ENCODE measurements at places on chromosomes 5 and 9.

- DNase-seq: no peak
These were observed 53.8 kb downstream of the CAST start for GRCh38 chr5:96716007-96716406.

GRCh38 chr5:8123559-8123958 is 254.6 kb downstream of the MTRR start:
- no peak for DNase-seq

GRCh38 chr9:128120061-128120740 is 7.3 kb downstream of the PTGES2 start:
- DNase-seq: no peak

GRCh38 chr5:134550271-134551214 is 25.1 kb downstream of the JADE2 start:
- no peak for DNase-seq

DNA sequence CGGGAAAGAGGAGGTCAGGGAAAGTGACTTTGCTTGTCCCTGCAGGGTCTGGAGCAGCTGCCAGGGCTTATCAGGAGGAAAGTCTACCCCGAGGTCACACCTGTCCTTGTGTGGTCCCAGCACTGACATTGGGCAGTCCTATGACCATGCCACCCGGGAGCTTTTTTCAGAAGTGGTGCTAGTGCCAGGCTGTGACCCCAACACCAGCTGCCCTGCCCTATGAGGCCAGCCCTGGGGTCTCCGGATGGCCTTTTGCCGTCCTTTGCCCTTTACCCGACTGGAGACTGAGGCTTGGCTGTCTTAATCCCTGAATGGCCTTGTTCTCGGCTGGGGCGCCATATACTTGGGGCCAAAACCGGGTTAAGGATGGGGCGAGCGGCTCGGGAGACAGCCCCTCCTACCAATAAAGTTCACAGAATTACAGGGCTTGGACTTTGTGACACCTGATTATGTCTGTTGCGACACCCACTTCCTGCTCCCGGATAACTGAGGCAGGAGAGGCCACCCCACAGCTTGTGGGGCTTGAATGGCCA is 22.2 kb upstream of the SLC9A3 start:
- DNase-seq: no peak

DNA sequence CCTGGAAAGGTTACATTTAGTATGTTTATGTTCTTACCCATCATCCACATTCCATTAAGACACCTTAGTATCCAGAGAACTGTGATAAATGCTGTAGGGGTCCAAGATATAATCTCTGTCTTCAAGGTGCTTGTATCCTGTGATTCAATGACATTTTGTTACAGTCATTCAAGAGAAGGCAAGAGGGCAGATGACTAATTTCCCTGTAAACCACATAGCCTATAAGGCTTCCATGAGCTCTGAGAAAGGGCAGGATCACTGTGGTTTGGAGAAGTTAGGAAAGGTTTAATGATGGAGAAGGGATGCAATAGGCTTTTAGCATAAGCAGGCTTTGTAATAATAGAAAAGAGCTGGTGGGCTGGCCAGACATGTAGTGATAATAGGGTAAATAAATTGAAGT is 40.0 kb downstream of the PAPPA start:
- no peak for DNase-seq

DNA sequence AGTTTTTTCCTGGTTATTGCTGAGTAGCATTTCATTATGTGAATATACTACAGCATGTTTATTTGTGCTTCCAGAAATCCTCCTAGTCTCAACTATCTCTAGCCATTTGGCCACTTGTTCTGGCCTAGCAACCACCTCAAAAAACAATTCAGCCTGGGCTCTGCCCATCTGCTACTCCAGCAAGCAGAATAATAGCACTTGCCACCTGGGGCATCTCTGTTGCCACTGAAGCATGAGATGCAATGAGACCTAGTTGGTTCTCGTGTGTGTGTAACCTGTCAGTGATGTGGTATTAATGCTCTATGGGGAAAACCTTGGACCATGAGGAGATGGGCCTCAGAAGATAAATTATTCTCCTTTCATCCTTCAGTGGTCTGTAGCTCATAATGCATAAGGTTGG is 129.5 kb downstream of the RNF180 start:
- no peak for DNase-seq

DNA sequence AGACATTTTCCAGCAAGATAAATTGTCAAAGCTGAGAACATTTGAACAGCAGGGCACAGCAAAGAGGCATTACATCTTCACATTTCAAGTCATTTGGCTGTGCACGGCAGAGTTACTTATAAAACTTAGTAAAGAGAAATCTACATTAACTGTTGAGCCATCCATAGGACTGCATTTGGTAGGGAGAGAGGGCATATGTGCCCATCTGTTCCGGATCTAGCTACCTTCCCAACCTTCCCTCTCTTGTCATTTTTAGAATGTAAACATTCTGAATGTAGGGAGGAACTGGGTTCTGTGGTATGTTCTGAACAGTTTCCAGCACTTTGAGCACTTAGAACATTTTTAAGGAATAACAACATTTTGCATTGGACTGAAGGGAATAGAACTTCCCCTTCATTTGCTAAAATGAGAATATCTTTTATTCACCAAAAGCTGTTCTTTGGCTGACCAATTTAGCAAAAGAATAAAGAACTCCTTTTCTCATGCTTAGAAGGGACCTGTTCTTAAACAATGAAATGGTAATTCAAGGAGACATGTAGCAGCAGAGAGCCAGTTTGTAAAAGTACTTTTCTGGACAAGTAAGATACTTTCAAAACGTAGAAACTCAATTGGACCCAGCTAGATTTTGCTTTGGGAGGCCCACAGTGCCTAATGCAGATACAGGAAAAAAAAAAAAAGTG is 104.4 kb downstream of the CETN3 start:
- DNase-seq: no peak

- no peak for DNase-seq
These were observed 270.2 kb upstream of the IRX1 start for GRCh38 chr5:3325201-3325971.

DNA sequence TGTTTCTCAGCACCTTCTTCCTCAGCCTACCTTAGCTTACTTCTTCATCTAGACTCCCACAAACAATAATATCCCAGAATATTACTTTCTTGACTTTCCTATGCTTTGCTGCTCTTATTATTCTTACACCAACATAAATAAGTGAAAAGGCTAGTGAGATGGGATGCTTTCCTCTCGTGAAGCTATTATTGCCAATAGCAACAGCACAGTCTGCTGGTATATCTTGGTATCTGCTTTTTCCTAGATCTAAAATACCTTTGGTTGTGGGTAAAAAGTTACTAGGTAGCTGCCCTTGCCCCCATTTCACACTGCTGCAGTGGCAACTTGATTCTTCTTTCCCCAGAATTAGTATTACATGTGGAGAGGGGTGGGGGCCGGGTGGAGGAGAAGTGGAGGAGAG is 26.1 kb upstream of the GLIPR2 start:
- DNase-seq: no peak

DNA sequence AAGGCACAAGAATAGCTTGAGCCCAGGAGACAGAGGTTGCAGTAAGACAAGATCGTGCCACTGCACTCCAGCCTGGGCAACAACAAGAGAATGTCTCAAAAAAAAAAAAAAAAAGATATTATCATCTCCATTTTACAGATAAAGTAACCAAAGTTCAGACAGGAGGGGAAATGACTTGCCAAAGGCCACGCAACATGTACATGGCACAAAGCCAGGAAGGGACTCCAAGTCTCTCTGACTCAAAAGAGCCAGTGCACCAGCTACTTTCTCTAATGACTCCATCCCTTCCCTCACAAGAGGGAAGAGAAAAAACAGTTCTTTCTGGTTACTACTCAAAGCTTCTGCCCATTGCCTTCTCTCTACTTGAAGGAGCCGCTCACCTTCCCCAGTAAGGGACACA is 34.1 kb downstream of the SIL1 start:
- DNase-seq: no peak

GRCh38 chr5:95924720-95925377 is 36.8 kb downstream of the ELL2 start:
- no peak for DNase-seq

GRCh38 chr5:111869681-111870080 is 112.7 kb upstream of the NREP start:
- no peak for DNase-seq

DNA sequence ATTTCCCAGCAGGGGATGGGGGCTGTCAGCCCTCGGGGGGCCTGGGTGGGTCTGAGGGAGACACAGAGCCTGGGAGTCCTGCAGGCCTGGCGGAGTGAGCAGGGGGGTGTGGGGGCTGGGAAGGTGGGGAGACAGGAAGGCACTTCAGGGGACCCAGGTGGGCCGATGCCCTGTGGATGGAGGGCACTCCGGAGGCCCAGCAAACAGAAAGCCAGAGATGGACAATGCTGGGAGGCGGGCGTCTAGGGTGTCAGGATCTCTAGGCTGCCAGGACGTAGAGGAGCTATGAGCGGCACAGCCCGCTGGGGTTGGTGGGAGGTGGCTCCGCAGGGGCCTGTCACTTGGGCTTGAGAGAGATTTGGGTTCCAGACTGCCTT is 87.6 kb upstream of the COL5A1 start:
- DNase-seq: no peak

- no peak for DNase-seq
These were observed 259.3 kb downstream of the CEMIP2 start for GRCh38 chr9:71509054-71509453.

DNA sequence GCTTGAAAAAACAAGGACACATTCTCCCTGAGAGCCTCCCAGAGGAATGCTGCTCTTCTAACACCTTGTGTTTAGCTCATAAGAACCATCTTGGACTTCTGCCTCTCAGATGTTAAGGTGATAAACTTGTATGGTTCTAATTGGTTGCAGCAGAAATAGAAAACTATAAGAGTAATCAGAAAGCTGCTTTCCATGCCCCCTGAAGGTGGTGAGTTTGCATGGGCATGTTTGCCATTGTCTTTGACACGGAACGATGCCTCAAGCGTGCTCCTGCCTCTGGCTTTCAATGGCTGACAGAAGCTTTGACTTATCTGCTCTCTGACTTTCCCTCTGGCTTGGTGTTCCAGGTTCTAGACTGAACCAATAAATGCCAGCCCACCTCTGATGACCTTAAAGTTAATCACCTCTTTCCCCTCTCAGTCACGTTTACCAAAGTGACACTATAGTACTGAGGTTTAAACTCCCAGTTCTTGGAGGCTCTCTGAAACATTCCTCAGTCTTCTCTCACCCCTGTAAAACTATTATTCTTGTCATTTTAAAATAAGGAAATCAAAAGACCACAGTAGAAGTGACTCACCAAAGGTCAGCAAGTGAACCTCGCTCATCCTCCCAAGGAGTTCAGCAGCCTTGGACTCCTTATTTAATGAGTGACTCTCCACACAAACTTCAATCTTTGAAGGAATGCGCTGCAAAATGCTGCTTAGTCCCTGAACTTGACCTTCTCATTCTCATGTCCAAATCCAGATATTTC is 103.6 kb downstream of the PIK3R1 start:
- no peak for DNase-seq

- DNase-seq: no peak
These were observed 44.1 kb downstream of the KCNV2 start for GRCh38 chr9:2761424-2761823.

DNA sequence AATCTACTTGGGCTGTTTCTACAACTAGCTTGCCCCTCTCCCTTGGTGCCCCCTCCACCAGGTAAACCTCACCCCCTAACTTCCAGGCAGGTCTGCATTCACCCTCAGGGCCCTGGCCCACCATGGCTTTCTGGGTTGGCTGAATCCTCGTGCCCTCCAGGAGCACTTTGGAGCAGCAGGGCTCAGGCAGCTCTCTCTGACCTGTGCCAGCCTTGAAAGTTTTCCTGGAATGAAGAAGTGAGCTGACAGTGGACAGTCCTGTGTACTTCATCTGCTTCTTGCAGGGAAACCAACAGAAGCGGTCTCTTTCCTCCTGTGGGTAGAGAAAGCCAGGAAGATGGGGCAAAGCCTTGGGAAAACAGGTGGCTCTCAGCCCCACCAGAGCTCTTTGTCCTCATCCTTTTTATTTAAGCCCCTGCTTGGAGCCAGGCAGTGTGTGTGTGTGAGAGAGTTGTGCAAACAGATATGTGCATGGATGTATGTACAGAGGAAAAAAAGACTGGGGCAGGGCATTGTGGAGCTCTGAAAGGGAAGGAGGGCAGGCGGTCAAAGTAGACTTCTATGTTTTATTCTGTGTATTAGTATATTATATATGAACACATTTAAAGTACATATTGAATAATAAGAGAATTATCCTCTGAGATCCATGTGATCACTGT is 62.3 kb upstream of the SPRY4 start:
- no peak for DNase-seq

DNA sequence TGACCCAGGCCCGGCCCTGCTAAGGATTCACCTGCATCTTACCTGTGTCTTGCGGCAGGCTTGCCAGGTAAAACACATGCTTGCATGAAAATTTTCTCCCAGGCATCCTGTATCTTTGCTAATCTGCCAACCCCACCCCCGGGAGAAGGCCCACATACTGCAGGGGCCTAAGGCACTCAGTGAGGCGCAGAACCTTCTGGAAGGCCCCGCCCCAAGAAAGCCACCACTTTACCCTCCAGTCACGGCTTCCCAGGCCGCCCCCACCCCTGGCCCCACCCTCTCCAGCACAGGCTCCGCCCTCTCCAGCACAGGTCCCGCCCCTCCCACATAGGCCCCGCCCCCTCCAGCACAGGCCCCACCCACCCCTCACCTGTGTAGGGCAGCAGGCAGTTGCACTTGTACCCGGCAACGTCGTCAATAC is 29.8 kb upstream of the SEC16A start:
- no peak for DNase-seq

DNA sequence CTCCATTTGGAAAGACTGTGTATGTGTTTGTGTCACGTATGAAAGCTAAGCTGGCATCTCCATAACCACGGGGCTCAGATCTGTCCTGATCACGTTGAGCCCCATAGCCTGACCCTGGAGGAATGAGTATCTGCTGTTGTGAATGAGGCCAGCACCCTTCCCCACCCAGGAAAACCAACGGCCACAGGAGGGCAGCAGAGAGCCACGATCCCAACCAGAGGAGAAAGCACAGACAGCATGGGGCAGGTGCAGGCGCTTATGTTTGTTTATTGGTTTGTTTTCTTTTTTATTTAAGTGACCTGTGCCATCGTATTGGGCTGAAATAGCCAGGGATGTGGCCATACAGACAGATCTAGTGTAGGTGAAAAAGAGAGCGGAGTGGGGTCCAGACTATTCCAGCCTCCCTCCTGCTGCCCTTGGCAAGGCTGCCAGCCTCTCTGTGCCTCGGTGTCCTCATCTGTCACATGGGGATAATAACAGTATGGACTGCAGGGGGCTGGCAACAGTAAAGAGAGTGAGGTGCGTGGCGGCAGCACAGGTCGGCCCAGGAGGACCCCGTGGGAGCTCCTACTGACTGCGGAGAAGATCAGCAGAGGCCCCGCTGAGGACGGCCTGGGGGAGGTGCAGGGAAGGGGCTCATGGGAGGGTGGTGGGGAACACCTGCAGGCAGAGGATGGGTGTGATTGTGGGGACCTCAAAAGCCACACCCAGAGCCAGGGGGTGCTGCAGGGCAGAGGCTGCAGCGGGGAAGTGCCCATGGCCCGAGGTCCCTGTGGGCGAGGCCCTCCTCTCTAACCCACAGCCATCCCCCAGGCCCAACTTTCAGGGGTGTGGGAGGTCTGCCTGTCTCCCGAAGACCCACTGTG is 12.1 kb downstream of the OR2V2 start:
- peak; percentile 77 for DNase-seq

All from left renal cortex interstitium (tissue), 4 donors.